PC-9 (cell line): ENCODE measurements at places on chromosomes 5 and 9. TPM values are rescaled to one million over a fixed set of nuclear protein-coding genes. Genes with fewer than 3 reads are reported as not detected.

Gene MVB12B
- total RNA-seq = 6.7 and 8.8 TPM in 2 replicates

Gene SHISAL2B
- not detected in 2 replicates for total RNA-seq

- H3K27me3 ChIP-seq = peaks cover 29% of the 10 kb centered on the region
- no peak overlapping the region for H3K27ac ChIP-seq
- no peaks in the 10 kb centered on the region for H3K4me1 ChIP-seq
- no peak for DNase-seq
Observed at GRCh38 chr9:117744369-117744768, 40.2 kb downstream of the TLR4 start.

- no peak for DNase-seq
- no peak overlapping the region for H3K27ac ChIP-seq
- peaks cover 19% of the 10 kb centered on the region for H3K4me1 ChIP-seq
- no peaks in the 10 kb centered on the region for H3K27me3 ChIP-seq
Observed at GRCh38 chr9:91429501-91429900, 5.9 kb upstream of the NFIL3 start.

GRCh38 chr5:32297181-32298058 lies 15.3 kb downstream of the MTMR12 start:
- no peaks in the 10 kb centered on the region for H3K27me3 ChIP-seq
- DNase-seq = no peak
- H3K36me3 ChIP-seq = no peaks in the 10 kb centered on the region
- no peak overlapping the region for H3K27ac ChIP-seq
- no peak overlapping the region for H3K4me3 ChIP-seq
- no peaks in the 10 kb centered on the region for H3K4me1 ChIP-seq
